Stimulated activated CD4-positive, alpha-beta T cell treated with anti-CD3 and anti-CD28 coated beads, Interleukin-2, amount 100 ng/mL, for 48 hours (primary cell): ENCODE measurements at places on chromosomes 3 and 15.
A peak's percentile ranks its signal among the peaks of the same experiment; 100 is the strongest.

DNA sequence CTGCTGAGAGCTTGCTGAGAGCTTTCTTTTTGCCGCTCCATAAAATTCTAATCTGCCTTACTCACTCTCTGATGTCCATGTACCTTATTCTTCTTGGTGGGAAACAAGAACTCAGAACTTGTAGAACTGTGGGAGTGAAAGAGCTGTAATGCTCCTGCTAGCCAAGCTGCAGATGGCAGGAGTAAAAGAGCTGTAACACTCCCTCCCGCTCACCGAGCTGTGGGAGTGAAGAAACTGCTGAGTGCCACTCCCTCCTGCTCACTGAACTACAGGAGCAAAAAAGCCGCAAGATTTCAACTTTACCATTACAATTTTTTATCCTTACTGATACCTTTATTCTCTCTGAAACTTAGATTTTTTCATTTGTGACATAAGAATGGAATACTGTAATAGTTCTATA is 199.1 kb downstream of the SI start:
- DNase-seq, result no peak

DNA sequence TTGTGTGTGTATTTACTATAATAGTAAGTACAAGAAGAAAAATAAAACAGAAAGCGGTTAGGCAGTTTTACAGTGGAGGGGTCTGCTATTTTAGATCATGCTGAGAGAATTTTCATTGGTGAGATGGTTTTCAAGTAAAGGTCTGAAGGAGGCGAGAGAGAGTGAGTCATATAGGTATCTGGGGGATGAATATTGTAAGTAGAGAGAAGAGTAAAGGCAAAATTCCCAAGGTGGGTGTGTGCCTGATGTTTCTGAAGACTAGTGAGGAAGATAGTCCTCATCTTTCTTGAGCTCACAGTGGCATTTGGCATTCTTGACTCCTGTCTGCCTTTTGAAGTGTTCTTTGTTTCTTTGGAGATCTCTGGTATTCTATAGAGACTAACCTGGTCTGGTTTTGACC is 38.6 kb downstream of the CRYBG3 start:
- DNase-seq, result no peak

- no peak for DNase-seq
Measured at GRCh38 chr3:27715863-27716262, 6.3 kb downstream of the EOMES start.

DNA sequence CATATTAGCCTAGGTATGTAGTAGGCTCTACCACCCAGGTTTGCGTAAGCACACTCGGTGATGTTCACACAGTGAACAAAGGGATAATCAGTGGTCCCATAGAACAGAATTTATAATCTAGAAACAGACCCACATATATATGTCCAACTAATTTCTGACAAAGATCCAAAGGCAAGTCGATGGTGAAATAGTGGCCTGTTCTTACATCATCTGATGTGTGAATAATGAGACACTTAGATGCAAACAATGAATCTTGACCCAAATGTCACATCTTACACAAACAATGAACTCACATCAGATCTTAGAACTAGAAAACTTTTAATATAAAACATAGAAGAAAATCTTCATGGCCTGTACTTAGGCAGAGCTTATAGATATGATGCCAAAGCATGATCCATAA is 17.6 kb upstream of the TM2D3 start:
- no peak for DNase-seq

GRCh38 chr3:171660188-171660587 is 150.1 kb downstream of the PLD1 start:
- no peak for DNase-seq

DNA sequence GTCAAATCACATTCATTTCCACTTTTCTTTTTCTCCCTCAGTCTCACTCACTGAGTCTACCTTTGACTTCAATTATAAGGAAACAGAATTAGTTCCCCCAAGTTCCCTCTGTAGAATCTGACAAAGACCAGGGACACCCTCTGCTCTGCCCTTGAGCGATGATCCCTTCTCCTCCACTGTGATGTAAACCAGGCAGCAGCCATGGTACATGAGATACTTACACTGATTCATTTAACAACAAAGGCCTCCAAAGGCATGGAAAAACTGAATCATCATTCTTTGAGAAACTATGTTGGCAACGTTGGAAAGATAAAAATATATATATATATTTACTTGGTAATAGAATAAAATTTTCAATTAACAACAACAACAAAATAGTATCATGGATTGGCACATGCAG is 84.1 kb downstream of the P3H2 start:
- DNase-seq, result no peak

GRCh38 chr3:141280690-141281089 is 49.1 kb downstream of the PXYLP1 start:
- no peak for DNase-seq

DNA sequence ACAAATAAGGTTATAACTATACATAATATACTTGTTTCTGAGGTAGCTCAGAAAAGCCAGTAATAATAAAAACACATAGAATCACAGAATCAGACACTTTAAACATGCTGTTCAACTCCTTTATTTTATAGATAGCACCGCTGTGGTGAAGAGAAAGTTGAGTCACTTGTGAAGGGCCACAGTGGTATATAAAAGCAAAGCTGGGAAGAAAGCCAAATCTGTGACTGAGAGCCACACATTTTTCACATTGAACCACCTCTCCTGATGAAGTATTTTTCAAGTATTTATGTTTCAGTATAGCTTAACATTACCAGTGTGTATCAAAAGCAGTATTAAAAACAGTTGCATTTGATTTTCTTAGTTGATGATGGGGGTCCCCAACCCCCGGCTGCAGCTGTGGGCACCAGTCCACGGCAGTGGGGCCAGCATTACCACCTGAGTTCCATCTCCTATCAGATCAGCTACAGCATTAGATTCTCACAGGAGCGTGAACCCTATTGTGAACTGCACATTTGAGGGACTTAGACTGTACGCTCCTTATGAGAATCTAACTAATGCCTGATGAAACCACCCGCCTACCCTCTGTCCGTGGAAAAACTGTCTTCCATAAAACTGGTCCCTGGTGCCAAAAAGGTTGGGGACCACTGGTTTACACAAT is 46.2 kb downstream of the TBL1XR1 start:
- DNase-seq, result no peak

GRCh38 chr15:48423896-48424475 is 92.8 kb downstream of the DUT start:
- DNase-seq, result no peak

- DNase-seq, result no peak
Measured at GRCh38 chr3:133130168-133130567, 92.0 kb downstream of the TMEM108 start.

GRCh38 chr3:156727519-156728205 is 53.3 kb downstream of the TIPARP start:
- no peak for DNase-seq

DNA sequence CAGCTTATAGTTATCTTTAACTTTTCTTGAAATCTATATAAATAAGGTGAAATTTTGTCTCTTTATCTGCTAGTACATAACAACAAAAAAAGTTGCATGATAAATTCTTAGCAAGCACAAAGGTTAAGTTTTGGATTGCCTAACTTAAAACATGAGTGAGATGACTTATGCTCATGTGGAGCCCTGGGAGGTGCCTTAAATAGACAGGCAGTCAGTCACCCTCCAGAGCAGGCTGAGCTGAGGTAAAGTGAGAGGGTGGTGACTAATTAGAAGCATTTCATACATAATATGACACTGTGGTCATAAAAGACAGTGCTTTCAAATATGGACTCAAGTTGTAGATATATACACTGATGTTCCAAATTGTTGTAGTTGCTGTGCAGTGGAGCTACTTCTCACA is 14.6 kb upstream of the MME start:
- no peak for DNase-seq

DNA sequence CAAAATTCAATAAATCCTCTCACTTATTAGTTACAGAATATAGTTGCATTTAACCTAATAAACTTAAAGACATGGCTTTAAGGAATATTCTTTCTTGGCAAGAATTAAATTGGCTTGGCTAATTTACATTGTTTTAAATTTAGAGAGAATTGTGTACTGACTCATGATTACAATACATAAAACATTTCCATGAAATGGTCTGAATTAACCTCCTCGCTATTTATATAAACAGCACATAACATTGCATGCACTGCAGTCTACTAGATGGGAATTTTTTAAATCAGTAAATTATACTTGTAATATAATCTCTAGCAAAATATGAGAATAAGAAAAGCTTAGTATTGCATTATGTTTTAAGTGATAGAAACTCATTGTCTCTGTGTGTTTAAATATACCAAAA is 268.9 kb downstream of the SHOX2 start:
- no peak for DNase-seq

- DNase-seq, result no peak
Measured at GRCh38 chr15:66965201-66965900, 100.1 kb upstream of the SMAD3 start.

DNA sequence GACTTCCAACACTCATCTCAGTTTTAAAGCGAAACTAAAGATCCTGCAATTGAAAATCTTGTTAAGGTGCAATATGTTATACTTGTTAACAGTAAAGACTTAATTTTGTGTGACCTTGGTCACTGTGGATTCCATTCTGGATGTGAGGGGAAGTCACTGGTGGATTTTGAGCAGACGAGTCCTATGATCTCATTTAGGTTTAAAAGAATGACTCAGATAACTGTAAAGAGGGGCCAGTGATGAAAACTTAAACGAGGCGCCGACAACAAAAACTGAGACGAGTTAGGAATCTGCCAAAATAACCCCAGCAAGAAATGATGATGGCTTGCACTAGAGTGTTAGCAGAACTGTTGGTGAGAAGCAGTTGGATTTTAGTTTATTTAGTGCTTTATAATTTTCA is 56.5 kb downstream of the LRRC28 start:
- no peak for DNase-seq

- no peak for DNase-seq
Measured at GRCh38 chr3:144341471-144341870, 369.8 kb downstream of the DIPK2A start.

DNA sequence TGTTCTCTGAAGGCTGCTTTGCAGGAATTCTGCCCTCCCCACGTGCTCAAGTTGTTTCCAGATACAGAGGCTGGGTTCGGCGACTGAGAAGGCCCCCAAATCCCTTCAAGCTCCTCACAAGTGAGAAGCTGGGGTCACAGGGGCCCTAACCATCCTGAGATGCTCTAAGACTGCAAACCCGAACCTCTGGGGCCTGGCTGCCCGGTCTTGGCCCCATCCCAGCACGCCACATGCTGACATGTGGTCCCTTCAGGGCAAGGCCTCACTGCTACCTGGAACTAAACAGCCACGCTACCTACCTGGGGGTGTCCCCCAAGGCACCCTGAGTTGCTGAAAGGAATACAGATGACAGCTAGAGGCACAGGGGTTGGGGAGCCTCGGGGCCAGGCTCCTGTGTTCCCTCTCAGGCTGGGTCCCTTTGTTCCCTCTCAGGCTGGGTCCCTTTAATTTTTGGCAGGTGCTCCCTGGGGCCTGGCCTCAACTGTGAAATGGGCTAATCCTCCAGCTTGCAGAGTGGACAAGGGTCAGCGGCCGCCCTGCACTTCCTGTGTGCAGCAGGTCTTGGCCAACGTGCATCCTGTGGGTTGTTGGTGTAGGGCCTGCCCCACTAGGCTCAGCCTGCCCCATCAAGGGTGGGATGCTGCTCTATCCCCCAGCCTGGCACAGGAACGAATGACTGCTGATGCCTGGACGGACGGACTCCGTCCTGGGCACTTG is 32.5 kb downstream of the KLHL25 start:
- DNase-seq, result no peak

GRCh38 chr3:146536681-146537080 is 7.7 kb downstream of the PLSCR1 start:
- DNase-seq, result no peak

- DNase-seq, result no peak
Measured at GRCh38 chr3:38347421-38348200, 1.0 kb downstream of the XYLB start.

DNA sequence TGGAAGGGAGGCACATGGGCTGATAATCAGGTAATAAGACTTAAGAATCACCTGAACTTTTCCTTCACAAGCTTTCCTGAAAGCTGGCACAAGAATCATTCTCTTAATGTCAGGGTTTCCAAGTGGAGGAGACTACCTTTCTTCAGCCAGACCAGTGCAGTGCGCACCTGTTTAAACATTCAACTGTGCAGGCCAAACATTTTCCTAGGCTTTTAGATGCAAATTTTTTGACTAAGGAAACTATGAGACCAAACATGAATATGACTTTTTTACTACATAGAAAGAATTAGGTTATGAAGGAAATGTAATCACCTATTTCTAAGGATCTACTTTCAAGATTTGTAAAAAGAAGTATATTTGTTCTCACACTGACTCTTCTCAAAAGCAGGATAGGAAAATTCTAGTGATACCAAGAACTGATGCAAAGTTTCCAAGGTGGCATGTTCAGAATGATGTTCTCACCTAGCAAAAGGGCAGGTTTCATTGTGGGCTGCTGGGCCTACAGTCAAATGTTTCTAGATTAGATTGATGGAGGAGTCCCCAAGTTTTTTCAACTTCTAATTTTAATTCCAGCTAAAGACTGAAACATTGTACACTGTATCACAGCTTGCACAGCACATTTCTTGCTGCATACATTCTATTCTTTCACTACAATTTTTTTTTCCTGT is 339.1 kb downstream of the TIGIT start:
- peak; percentile 12 for DNase-seq

DNA sequence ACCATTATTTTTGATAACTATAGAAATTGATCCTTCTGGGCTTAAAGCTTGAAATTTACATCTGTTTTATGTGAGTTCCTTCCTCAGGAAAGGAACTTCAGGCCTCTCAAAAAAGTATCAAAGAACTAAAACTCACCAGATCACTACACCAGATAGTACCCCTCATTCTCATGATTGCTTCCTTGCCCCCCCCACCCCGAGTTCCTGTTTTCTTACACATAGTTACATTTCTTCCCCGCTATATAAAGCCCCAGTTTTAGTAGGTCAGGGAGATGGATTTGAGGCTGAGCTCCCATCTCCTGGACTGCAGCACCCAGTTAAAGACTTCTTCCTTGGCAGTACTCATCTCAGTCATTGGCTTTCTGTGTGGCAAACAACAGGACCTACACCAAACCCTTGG is 80.3 kb upstream of the HRH1 start:
- DNase-seq, result no peak

- no peak for DNase-seq
Measured at GRCh38 chr15:33032053-33032452, 162.5 kb downstream of the FMN1 start.

- DNase-seq, result no peak
Measured at GRCh38 chr15:50261981-50262380, 3.5 kb downstream of the HDC start.

DNA sequence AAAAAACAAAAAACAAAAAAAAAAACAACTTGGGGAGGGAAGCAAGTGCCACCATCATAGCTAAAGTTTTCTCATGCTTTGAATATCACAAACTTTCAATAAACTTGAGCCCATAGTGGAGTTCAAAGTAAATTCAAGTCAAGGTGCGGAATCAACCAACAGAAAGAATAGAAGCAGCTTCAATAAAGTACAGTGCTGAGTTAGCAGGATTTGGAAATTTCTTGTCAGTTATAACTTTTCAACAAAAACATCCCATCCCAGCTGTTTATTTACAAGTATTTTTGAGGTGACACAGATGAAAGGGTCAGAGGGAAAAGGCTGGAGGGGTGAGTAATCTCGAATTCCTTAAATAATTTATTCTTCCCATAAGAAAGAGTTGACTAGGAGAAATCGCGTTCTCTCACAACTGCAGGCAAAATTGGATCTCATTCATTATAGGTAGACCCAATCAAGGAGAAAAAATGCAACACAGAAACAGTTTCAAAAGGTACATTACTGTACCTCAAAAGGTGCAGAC is 477.4 kb upstream of the RASGRP1 start:
- no peak for DNase-seq

- no peak for DNase-seq
Measured at GRCh38 chr3:24494618-24495325, at the start of gene THRB. THRB (minus strand) TSS chr3:24494850.

GRCh38 chr3:35483131-35483530 is 156.2 kb upstream of the ARPP21 start:
- DNase-seq, result no peak
